ENCODE measurements at places on chromosomes 2 and 18.

DNA sequence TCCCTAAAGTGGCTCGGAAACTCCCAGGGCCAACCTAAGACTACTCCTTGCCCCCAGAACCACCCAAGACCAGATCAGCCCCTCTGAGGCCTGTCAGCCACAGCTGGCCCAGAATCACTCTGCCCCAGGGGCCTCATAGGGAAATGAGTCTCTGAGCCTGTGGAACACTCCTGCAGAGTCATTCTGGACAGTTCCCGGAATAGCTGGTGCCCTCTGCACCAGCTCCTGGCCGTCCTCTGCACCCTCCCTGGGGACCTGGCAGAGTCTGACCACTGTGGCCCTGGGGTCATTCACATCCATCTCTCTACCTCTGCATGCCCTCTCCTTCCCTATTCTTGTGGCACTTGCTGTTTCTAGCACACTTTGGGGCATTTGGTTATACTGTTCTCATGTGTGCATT, 14.6 kb upstream of the TMEM214 start:
- DNase-seq = no peak

DNA sequence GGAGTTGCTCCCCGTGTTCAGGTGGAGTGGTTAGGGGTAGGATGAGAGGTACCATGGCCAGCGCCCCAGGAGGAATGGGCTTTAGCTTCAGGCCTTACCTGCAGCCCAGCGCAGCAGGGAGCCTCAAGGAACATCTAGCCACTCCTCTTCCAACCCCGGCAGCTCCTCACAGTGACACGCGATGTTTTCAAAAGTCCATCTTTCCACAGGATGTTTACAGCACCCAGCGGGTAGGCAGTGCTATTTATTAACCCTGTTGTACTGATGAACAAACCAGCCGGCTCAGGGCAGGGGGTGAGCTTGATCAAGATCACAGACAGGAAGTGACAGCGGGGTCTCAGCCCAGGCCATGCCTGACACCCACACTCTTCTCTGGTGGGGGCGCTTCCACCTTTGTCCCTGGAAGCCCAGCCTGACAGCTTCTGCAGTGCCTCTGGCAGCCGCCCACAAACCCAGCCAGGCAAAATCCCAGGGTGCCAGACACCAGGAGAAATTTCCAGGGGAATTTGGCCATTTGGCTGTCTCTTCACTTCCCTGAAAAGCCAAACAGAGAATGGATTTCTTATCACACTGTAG, 18.4 kb upstream of the PRLH start:
- no peak for DNase-seq

DNA sequence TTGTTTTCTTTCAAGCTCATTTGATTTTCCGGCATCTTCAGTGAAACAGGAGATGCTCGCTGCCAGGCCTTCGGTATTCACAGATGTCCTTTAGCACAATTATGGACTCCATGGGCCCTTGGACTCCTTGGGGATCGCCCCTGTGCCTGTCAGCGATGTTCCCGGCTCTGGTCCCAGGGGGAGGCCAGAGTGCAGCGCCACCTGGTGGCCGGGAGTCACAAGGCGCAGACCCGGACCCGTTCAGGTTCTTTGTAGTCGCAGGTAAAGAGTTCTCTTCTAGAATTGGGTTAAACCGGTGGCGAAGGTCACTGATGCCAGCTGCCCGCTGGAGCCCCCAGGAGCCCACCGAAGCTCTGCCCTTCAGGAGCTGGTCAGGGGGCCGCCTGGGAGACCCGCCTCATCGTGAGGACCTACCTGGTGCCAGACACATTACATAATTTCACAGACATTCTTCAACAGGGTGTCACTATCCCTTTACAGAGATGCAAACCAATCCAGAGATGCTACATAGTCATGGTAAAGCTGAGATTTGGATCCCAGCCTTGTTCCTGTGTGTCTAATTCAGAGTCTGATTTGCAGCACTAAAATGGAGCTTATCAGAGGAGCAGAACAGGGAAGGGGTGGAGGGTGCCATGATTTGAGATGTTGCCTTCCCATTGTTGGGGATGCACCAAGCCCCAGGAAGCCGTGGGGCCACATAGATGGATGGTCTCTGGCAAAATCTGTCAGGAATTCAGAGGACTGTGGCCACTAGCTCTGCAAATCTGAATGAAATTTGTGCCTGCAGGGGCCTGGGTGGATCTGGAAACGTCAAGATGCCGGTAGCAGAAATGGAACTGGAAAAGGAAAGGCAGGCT, 6.0 kb upstream of the INPP5D start:
- DNase-seq = no peak

DNA sequence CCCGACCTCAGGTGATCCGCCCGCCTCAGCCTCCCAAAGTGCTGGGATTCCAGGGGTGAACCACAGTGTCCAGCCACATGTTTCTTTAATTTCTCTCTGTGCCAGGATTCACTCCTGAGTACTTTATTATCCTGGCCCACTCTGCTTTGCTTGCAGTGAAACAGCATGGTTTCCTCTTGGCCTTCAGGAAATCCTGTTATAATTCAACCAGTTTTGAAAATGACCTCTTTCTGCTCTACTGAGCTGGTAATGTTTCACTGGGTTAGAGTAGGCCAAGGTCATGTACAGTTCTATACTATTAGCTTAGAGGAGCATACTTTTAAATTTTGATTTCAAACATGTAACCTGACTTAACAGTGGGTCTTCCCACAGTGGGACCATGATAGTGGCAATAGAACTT, 90.6 kb upstream of the PELI1 start:
- no peak for DNase-seq

DNA sequence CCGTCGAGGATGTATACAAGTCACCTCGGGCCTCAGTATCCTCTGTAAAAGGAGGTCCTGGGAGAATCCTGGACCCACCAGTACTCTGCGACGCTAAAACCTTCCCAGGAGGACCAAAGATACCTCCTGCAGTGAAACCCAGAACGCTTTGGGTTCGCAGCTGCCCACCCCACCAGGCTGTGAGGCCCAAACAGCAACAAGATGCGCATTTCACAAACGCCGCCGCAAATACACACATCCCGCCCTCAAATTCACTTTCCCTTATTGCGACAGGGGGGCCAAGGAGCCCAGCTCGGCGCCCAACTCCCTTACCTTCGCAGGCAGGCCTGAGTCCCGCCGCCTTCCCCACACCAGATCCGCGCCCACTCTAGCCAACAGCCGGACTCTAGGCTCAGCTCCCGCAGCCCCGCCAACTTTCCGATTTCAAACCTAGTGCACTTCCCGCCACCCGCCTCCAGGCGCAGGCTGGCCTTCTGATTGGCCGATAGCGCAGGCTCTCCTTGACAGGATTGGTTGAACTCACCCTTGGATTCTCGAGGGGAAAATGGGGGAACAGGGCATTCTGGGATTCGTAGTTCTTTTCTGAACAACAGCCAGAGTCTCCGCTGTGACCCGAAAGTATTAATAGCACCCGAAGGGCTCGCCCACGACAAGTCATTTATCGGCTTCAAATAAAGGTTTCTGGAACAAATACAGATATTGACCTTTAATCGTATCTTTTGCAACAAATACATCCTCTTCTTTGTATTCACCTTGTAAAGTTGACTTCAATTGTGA, at the start of gene SPC25:
Gene SPC25, minus strand, starts transcription at position 425 of the 777 bp plus-strand sequence. CDS start 911 bp downstream, outside the sequence.
- DNase-seq = peak; percentile 72

GRCh38 chr2:100615471-100615870, 52.7 kb downstream of the PDCL3 start:
- no peak for DNase-seq

- no peak for DNase-seq
These were observed 153.6 kb downstream of the CNTNAP5 start for GRCh38 chr2:124178719-124179118.

DNA sequence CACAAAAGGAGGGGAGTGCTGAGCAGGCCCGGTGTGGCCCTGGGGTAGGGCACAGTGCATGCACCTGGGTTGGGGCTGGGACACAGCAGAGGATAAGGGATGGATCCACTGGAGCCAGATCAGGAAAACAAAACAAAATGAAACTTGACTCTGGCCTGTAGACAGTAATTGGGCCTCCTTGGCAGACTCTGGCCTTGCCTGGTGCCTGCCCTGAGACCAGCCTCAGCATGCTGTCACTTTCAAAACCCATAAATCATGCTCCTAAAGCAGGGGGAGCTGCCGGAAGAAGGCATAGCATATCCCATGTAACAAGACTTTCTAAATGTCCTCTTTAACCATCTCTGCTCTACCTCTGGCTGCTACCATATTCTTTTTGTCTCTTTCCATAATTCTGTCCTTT, 61.1 kb upstream of the IGFBP5 start:
- DNase-seq = no peak

- DNase-seq = no peak
These were observed 657.5 kb upstream of the CDH7 start for GRCh38 chr18:65093346-65093745.

DNA sequence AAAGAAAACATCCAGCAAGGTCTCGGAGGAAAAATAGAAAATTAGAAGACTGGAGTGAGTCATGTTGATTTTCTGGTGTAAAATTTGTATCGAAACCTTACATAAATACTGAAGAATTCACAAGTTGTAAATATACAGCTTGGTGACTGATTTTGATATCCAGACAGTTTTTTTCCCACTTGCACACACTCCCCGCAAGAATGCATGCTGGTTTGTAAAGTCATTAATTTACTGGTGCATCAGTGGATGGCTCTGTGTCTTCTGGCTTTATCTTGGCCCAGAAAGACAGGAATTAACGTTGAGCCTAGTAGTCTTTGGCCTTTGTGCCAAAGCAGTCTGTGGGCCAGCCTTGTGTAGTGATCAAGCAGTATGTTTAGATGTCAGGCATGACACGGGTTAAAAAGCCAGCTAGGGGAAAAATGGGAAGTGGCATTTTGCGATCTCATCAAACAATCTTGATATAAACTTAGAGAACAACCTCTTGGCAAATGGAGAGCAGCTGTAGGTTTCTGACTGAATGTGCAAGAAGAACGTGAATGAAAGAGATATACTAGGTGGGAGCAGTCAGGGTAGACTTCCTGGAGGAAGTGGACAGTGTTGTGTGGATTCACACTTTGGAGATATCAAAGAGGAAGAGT, 22.7 kb upstream of the CASP8 start:
- no peak for DNase-seq

DNA sequence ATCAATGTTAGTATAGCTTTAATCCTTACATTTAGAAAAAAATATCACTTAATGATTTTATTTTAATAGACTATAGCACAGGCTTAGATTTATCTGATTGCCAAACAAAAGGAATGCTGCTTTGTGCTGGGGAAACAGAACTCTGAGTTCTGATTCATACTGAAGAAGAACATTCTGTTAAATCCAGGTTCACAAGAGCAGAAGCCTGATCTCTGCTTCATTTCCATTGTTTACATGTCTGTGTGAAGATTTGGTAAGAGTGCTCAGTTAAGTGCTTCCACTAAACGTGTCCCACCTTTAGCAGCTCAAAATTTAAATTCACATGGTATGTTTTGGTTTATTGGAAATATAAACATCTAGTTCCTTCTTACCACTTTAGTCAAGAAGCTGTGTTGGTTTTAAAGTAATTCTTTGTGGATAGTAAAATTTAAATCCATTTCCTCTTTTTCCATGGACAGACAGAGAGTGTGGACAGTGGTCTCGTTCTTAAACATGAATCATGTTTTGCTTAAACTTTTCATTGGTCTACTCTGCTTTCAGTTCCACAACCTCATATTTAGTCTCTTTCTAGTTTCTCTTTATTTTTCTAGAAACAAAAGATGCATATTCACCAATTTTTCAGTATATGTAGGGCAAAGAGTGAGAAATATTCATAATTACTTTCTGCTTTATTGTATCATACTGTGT, 59.1 kb downstream of the NYAP2 start:
- DNase-seq = no peak

DNA sequence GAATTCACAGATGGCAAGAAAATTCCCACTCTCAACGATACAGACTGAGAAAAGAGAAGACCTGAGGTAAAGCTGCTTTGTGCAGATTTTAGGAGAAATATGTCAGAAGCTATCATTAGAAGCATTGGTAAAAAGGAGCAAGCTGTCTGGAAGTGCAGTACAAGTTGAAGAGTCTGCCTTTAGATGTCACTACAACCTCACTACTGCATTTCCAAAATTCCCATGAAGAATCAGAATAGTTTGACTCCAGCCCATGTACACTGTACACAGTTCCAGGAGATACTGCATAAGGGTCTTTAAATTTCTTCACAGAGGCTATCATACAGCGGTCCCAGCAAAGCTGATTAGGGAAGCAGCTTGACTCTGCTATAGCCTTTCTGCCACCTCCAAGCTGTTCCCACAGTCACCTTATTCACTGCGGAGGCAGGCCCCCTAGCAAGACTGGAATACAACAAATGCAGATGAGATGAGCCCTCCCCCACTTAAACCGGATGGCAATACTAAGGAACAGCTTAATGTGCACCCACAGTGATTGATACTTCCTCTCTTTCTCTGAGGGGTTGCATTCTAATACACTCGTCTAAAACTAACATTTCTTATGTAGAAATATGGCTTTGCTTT, 527.4 kb downstream of the TMEM182 start:
- DNase-seq = peak; percentile 12

- DNase-seq = no peak
These were observed 32.3 kb downstream of the MROH2A start for GRCh38 chr2:233810385-233810784.

DNA sequence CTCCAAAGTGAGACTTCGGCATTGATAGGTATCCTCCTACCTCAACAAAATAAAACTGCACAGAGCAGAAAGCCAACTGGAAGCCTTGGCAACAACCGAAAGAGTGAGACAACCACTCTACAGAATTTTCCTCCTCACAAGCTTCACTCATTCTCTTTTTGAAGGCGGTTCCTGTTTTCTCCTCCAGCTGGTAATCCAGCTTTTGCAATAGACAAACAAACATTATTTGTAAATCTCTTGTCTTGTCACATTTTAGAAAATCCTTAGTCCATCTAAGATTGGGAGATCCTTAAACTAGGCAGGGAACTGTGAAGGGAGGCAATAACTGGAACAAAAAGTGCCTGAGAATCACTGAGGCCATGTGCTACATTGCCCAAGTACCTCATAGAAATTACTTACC, 332.4 kb downstream of the BCL11A start:
- no peak for DNase-seq

GRCh38 chr18:21314724-21315123, 72.7 kb downstream of the GREB1L start:
- DNase-seq = no peak

- DNase-seq = peak; percentile 44
These were observed 27.4 kb upstream of the NMUR1 start for GRCh38 chr2:231557571-231558217.

GRCh38 chr18:11293794-11294193, 144.4 kb upstream of the PIEZO2 start:
- no peak for DNase-seq

GRCh38 chr18:79502782-79503181, 107.1 kb downstream of the NFATC1 start:
- no peak for DNase-seq

All from SK-N-MC (cell line).